NCI-H187 treated with DMSO at 0.1 percent for 48 hours (cell line): ENCODE measurements at places on chromosomes 11 and 22.

GRCh38 chr11:94588366-94588942 lies 21.3 kb downstream of the PIWIL4 start:
- no peak for DNase-seq

GRCh38 chr22:40593460-40594273 lies 42.9 kb downstream of the MRTFA start:
- no peak for DNase-seq

DNA sequence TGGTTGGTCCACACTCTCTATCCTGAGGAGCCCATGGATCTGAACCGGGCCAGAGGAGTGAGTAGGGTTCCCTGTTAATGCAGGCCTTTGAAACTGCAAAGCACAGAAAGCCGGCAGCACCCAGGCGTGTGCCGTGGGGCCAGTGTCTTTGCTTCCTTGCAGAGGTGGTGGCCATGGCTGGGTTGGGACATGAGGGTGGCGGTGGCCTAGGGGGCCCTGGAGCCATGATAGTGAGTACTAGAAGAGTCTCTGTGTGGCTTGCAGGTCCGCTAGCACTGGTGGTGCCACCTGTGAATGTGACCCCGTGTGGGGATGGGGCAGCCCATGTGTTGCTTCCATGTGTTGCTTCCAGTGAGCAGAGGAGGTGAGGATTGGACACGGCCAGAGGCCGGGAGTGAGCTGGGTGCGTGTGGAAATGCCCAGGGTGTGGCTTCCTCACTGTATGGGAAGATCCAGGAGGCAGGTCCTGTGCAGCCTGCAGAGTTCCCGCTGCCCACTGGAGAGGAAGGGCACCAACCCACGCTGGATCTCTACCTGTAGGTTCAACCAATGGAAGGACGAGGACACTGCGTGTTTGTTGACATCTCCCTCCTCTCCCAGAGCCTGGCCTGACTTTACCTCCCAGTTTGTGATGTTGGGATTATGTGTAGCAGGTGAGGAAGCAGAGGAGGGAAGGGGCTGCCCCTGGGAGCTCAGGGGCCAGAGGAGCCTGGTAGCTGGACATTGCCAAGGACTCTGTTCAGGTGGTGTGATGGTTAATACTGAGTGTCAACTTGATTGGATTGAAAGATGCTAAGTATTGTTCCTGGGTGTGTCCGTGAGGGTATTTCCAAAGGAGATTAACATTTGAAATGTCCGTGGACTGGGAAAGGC lies 796.6 kb downstream of the TBC1D22A start:
- DNase-seq = no peak

GRCh38 chr11:17036666-17037658 lies 22.7 kb upstream of the PLEKHA7 start:
- DNase-seq = no peak

GRCh38 chr11:42770444-42771065 lies 541.2 kb upstream of the API5 start:
- no peak for DNase-seq

DNA sequence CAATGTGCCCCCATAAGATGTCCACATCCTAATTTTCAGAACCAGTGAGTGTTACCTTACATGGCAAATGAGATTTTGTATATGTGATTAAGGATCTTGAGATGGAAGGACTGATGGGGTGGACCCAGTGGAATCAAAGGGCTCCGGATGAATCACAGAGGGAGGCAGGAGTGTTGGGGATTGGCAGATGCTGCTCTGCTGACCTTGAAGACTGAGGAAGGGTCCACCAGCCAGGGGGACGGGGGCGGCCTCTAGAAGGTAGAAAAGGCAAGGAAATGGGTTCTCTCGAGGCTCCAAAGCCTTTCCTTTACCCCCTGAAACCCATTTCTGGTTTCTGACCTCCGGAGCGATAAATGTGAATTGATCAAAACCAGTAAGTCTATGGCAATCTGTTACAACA lies 18.8 kb downstream of the TMEM218 start:
- no peak for DNase-seq

DNA sequence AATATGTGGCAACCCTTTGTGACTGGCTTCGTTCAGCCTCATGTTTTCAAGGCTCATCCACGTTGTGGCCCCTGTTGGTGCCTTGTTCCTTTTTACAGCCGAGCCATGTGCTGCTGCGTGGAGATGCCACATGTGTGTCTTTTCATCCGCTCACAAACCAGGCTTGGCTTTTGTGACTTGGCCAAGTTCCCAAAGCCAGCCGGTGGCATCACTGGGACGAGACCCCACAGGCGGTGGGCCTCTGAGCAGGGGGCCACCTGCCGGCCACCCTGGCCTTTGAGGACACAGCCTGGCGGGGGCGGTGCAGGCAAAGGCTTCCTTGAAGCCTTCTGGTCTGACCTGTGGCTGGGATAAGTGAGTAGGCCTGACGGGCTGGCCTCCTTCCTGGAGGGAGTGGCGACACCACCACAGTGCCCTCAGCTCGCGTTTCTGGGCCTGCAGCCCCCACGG lies 10.5 kb downstream of the GRK2 start:
- DNase-seq = no peak

DNA sequence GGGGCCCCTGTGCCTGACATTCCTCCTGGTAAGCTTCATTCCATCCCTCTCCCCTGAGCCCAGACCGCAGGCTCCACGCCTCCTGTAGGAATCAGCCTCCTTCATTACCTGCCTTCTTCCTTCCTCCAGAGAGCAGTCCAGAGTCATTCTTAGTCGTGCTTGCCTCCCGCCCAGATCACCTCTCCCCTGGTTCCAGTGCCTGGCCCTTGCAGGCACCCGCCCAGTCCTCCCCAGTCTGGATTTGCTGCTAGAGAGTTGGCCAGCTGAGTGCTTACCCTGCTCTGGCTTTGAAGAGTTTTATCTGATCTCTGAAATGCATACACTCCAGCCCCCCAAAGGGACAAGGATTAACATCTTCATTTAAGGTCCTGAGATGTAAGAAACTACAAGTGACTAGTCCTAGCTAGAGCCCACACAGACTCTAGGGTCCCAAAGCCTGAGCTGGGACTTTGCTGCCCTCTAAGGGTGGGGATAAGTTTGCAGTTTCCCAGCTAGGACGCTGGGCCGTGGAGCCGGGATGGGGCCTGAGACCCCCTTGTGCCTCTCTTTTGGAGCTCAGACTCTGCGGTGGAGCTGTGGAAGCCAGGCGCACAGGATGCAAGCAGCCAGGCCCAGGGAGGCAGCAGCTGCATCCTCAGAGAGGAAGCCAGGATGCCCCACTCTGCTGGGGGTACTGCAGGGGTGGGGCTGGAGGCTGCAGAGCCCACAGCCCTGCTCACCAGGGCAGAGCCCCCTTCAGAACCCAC lies 1.6 kb downstream of the NR1H3 start:
- no peak for DNase-seq

GRCh38 chr11:96015906-96016565 lies 92.1 kb upstream of the MTMR2 start:
- no peak for DNase-seq

- no peak for DNase-seq
These were observed 228.0 kb downstream of the CADM1 start for GRCh38 chr11:115276191-115276590.

DNA sequence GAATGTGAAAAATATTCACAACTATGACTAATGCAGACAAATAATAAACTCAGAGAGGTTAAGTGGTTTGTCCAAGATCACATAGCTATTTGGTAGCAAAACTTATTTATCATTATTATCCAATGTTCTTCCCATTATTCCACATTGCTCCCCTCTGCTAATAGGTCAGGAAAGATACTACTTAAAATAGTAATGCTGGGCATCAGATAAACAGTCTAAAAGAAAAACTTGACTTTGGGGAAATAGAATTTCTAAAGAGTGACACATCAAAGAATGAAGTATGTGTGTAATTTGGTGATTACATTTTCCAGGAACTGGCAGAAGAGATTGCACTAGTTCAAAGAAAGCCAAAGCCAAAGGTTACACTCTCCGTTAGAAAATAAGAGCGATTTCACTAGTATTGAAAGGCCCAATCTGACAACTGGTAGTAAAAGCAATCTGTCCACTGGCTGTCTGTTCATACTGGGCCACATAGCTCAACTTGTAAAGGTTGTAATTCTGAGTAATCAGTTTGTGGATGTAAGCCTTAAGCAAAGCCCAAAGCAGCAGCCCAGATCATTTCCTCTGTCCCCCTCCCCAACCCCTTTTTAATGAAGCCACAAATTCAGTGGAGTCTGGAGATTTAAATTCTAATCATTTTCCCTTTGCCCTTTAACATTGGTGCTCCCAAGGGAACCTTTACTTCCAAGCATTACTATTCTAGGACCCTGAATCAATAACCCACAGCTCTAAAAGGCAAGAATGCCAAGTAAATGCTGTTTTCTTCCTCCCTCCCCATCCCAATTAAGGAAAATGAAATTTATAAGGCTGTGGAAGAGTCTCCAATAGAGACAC lies 283.5 kb downstream of the TTC28 start:
- DNase-seq = no peak

DNA sequence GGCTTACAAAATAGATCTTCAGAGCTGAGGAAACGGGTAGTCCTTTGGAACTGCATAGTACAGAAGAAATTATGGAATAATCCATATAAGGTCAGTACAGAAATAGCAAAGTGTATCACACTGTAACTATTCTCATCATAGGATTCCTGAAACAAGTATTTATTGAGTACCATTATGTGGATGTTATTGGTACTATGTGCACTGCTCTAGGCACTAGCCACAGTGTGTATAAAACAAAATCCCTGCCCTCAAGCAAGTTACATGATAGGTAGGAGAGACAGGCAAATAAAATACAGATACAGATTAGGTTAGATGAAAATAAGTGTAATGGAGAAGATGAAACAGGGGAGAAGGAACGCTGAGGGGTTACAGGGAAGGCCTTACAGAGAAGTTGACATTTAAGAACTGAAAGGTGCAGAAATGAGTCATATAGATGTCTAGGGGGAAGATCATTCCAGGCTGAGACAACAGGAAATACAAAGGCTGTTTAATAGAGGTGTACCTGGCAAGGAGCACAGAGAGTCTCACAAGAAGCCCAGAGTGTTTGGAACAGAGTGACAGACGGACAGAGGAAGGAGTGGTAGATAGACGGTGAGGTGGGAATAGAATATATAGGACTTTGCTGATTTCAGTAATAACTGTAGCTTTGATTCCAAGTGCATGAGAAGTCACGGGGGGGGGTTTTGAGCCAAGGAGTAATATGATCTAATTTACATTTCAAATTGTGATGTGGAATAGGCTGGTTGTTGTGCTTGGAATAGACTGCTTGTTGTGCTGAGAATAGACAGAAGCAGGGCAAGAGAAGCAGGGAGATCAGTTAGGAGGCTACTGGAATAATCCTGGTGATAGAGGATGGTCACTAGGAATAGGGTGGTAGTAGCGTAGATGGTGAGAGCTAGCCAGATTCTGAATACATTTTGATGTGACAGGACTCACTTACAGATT lies 13.7 kb downstream of the RNF141 start:
- no peak for DNase-seq

GRCh38 chr11:33687733-33688479 lies 12.7 kb downstream of the C11orf91 start:
- DNase-seq = peak; percentile 68

DNA sequence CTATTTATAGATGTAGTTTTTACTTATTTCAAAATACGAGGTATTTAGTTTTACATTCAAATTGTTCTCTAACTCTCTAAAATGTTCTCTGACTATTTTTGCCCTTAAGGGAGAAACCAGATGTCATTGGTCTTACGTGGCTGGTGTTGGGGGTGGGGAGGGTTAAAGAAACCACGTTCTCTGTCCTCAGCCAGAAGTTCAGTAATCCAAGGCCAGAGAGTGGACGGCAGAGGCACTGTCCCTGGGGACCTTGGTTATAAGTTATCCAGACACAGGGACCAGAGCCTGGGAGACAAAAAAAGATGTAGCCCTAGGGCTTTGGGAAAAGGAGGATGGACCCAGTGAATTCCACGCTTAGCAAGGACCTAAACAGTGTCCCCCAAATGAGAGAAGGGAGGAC lies 706 bp upstream of the OR51E1 start:
- no peak for DNase-seq

DNA sequence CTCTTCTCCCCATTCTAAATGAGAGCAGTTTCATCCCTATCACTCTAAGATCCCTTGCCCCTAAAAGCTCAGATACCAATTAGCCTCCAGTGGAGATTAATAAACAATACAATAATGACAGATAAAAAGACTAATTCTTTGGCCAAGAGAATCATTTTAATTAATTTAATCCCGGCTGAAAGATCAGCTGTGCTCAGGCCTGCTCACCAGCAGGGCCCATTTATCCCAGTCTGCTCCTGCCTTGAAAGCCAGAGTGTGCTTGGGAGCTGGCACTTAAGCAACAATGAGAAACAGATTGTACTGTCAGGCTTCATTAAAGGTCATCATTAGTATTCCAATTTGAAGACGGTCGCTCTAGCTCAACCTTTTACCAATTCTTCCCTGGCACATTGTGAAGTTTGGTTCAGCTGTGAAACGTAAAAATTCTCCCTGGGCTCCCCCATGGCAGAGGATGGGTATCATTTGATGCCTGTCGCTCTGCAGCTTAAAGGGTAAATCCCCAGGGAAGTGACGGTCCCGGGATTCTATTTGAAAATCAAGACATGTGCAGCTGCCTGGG lies 36.1 kb upstream of the HTATIP2 start:
- DNase-seq = no peak

DNA sequence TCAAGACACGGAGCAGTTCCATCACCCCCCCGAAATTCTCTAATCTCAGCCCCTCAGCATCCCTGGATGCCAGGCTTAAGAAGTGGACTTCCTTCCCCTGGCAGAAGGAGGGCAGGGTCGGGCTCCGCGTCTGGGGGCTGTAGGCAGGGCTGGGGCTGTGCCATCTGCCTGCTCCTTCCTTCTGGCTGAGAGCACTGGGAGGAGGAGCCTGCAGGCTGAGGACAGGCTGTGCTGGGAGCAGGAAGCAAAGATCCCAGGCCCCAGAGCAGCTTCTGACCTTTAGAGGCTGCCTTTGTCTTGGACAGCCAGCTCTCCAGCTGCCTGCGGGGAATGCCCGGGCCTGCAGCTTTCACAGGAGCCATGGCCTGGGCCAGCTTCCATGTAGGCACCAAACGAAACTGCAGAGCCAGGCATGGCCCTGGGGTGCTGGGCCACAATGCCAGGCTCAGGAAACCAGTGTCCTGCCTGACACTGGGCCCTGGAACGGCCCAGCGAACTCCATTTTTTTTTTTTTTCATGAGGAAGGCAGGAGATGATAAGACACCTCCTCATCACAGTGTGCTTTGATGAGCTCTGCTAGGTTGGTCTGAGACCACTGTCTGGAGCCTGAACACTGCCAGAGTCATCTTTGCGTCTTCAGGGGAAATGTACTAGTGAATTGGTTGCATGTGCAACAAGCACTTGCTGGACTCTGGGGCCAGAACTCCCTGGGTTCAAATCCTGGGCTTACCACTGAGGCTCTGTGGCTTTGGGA lies 67.9 kb downstream of the MCM5 start:
- no peak for DNase-seq

- DNase-seq = no peak
These were observed 19.5 kb downstream of the LHFPL7 start for GRCh38 chr22:24926849-24927579.

DNA sequence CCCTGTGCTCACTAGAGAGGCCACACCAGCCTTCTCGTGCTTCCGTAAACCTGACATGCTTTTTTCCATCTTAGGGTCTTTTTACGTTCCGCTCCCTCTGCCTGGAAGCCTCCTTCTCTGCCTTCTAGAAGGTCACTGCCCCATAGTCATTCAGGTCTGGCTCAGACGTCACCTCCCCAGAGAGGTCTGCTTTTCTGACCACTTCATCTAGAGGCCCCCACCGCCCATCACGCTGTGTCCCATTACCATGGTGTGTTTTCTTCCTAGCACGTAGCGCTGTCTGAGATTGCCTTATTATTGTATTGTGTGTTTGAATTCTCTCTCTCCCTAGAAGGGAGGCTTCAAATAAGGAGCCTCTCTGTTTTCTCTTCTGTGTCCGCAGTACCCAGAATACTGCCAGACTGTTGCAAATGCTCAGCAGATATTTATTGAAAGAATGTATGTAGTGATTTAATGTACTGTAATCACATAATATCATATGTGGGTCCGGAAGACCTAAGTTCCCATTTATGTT lies 10.0 kb downstream of the TAB1 start:
- DNase-seq = no peak
